Ascending aorta (tissue), 2 donors: ENCODE measurements at places on chromosomes 3 and 15. TPM values are rescaled to one million over a fixed set of nuclear protein-coding genes. Genes with fewer than 3 reads are reported as not detected.

The TGM4 gene
- total RNA-seq, result not detected

The RGMA gene
- total RNA-seq, result 76.7 TPM

DNA sequence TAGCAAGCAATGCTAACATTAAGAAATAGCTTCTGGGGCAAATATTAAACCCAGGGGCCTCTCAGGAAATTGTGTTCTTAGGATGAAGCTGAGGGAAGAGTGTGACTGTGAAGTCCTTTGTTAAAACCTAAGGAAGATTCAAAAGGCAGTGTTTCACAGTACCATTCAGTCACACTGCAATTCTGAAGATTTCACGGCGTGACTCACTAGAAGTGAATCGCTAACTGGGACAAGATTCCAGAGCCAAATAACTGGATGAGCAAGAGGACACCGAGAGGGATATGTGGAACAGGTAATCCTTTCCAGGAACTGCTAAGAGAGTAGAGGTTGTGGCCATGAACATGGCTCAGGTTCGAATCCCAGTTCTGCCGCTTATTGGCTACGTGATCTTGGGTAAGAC, 61.8 kb upstream of the SMAD3 start:
- H3K4me3 ChIP-seq, result no peak overlapping the region
- H3K27me3 ChIP-seq, result no peaks in the 10 kb centered on the region
- H3K36me3 ChIP-seq, result no peaks in the 10 kb centered on the region
- DNase-seq, result no peak
- H3K27ac ChIP-seq, result no peak overlapping the region
- H3K4me1 ChIP-seq, result no peaks in the 10 kb centered on the region

DNA sequence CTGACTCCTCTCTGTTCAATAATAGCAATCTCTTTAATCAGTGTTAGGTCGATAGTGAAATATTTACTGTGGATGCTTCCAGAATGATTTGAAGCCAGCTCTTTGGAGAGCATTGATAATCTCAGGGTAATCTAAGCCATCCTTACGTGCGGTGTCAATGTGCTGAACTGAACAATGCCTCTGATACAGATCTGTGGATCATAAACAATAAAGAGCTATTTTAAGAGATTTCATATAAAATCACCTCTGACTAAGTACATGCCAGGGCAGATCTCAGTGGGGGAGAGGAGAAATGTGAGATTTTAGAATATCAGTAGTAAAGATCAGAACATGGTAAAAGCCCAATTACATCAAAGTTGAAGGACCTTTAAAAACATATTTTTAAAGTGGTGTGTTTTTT, 319.3 kb upstream of the GBE1 start:
- H3K27ac ChIP-seq, result no peak overlapping the region
- no peaks in the 10 kb centered on the region for H3K27me3 ChIP-seq
- H3K4me3 ChIP-seq, result no peak overlapping the region
- H3K36me3 ChIP-seq, result no peaks in the 10 kb centered on the region

GRCh38 chr3:32373276-32373675, 18.4 kb upstream of the CMTM7 start:
- no peak for DNase-seq
- H3K4me3 ChIP-seq, result no peak overlapping the region
- H3K36me3 ChIP-seq, result no peaks in the 10 kb centered on the region
- H3K27me3 ChIP-seq, result no peaks in the 10 kb centered on the region
- no peaks in the 10 kb centered on the region for H3K4me1 ChIP-seq
- no peak overlapping the region for H3K27ac ChIP-seq
